ENCODE measurements at places on chromosomes 5 and 9.

- no peaks in the 10 kb centered on the region for H3K4me1 ChIP-seq
- DNase-seq, result no peak
- H3K27me3 ChIP-seq, result no peaks in the 10 kb centered on the region
- no peak overlapping the region for H3K27ac ChIP-seq
- H3K36me3 ChIP-seq, result no peaks in the 10 kb centered on the region
Measured at GRCh38 chr5:167871091-167871490, 420.4 kb upstream of the WWC1 start.

DNA sequence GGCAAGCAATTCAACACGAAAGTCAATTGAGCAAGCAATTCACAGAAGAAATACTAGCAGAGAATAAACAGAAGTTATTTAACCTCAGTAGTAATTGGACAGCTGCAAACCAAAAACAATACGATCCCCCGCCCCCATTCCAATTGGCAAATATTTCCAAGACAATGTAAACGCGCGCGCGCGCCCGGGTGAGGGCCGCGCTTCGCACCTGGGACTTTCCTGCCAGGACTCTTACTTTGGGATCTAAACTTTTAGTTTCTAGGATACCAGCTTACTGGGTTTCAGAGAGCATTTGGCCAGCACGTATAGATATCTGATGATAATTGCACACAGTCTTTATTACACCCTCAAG, 8.6 kb downstream of the RUFY1 start:
- no peak for DNase-seq
- peaks cover 23% of the 10 kb centered on the region for H3K4me1 ChIP-seq
- peaks cover 28% of the 10 kb centered on the region for H3K36me3 ChIP-seq
- peak overlapping the region; percentile 72 for H3K4me3 ChIP-seq
- H3K27me3 ChIP-seq, result no peaks in the 10 kb centered on the region
- H3K27ac ChIP-seq, result peak overlapping the region; percentile 91

DNA sequence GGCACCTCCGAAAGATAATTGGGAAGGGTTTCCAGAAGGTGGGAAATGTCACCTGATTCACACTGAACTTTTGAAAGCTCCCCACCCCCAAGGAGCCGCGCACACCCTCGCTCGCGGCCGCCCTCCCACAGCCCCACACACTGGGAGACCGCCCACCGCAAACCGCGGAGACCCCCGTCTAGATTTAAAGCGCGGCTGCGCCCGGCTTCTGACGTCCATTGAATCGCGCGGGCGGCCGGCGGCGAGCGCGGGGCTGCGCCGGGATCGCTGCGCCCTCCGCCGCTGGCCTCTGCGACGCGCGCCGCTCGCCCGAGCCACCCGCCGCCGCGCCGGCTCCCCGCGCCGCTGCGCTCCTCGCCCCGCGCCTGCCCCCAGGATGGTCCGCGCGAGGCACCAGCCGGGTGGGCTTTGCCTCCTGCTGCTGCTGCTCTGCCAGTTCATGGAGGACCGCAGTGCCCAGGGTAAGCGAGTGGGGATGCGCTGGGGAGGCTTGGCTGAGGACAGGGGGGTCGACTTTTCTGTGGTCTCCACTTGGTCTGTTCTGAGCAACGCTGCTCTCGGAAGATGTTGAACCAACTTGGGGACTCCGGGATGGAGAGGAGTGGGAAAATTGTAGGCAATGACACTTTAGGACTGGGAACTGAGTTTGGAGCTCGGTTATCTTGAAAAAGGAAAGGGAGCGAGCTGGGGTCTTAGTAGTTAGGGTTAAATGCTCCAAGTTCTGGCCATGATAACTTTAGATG, at the start of gene FST:
FST (plus strand) TSS at position 214 of the 743 bp plus-strand sequence; CDS start at position 377, 163 bp downstream.
- peak within 1 kb of the TSS; percentile 83 for H3K27ac ChIP-seq
- H3K4me1 ChIP-seq, result peaks cover 40% of the 10 kb centered on the region
- DNase-seq, result peak; percentile 24
- no peaks in the 10 kb centered on the region for H3K36me3 ChIP-seq
- peak within 1 kb of the TSS; percentile 83 for H3K4me3 ChIP-seq
- peaks cover 20% of the 10 kb centered on the region for H3K27me3 ChIP-seq

- no peak overlapping the region for H3K27ac ChIP-seq
- no peak for DNase-seq
- H3K36me3 ChIP-seq, result no peaks in the 10 kb centered on the region
- H3K4me1 ChIP-seq, result peaks cover 19% of the 10 kb centered on the region
- no peak overlapping the region for H3K4me3 ChIP-seq
Measured at GRCh38 chr9:120668399-120668798, 45.9 kb downstream of the MEGF9 start.

GRCh38 chr9:89549031-89549644, 51.2 kb upstream of the SEMA4D start:
- no peaks in the 10 kb centered on the region for H3K27me3 ChIP-seq
- DNase-seq, result peak; percentile 75
- H3K36me3 ChIP-seq, result no peaks in the 10 kb centered on the region
- H3K27ac ChIP-seq, result no peak overlapping the region
- no peak overlapping the region for H3K4me3 ChIP-seq

- peaks cover 2% of the 10 kb centered on the region for H3K4me1 ChIP-seq
- H3K27ac ChIP-seq, result no peak overlapping the region
- no peak for DNase-seq
- no peak overlapping the region for H3K4me3 ChIP-seq
- H3K27me3 ChIP-seq, result no peaks in the 10 kb centered on the region
- H3K36me3 ChIP-seq, result no peaks in the 10 kb centered on the region
Measured at GRCh38 chr5:72605632-72606031, 98.4 kb upstream of the ZNF366 start.

- H3K27ac ChIP-seq, result no peak overlapping the region
- no peaks in the 10 kb centered on the region for H3K36me3 ChIP-seq
- H3K4me1 ChIP-seq, result peaks cover 22% of the 10 kb centered on the region
- peaks cover 100% of the 10 kb centered on the region for H3K27me3 ChIP-seq
- no peak overlapping the region for H3K4me3 ChIP-seq
Measured at GRCh38 chr5:154487541-154487940, 9.5 kb upstream of the HAND1 start.

- H3K4me3 ChIP-seq, result no peak overlapping the region
- H3K27ac ChIP-seq, result no peak overlapping the region
- no peaks in the 10 kb centered on the region for H3K27me3 ChIP-seq
- H3K4me1 ChIP-seq, result peaks cover 6% of the 10 kb centered on the region
- no peak for DNase-seq
Measured at GRCh38 chr9:128762671-128763449, 8.9 kb downstream of the ZER1 start.

DNA sequence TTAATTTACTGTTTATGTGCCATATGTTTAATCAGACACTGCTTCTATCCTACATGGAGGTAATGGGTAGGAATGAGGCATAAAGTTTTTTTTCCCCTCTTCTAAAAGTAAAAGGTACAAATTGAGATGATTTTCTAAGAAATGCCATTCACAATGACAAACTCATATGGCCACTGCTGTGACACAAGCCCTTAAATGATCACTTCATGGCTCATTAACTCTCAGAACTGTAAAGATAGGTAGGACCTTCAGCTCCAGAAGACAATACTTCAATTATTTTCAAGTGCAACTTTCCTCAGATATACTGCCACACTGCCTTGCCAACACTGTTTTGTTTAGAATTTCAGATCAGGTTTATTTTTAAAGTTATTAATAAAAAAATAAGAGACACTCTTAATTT, 362.9 kb upstream of the ZNF608 start:
- DNase-seq, result no peak
- H3K4me3 ChIP-seq, result no peak overlapping the region
- no peak overlapping the region for H3K27ac ChIP-seq
- H3K27me3 ChIP-seq, result no peaks in the 10 kb centered on the region
- no peaks in the 10 kb centered on the region for H3K36me3 ChIP-seq

DNA sequence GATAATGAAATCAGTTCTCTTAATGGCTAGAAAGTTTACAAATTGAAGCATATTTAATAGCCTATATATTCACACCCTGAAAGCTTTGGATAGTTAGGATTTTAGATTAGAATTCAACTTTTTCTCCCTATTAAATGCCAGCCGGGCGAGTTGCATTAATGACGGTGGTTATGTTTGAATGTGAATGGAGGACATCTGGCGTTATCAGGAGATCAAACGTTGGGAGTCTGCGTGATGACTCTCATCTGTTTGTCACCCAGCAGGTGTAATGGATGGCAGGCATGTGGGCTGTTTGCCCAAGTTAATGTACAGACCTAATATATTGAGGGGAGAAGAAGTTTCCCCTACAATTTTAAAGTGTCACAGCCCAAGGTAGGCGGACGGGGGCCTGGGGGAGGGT, 1227.7 kb upstream of the WWC1 start:
- no peak overlapping the region for H3K27ac ChIP-seq
- no peak for DNase-seq
- no peaks in the 10 kb centered on the region for H3K4me1 ChIP-seq

- DNase-seq, result no peak
- H3K4me1 ChIP-seq, result peaks cover 89% of the 10 kb centered on the region
- peak overlapping the region; percentile 24 for H3K27ac ChIP-seq
Measured at GRCh38 chr9:37992924-37993349, 76.1 kb downstream of the SHB start.

DNA sequence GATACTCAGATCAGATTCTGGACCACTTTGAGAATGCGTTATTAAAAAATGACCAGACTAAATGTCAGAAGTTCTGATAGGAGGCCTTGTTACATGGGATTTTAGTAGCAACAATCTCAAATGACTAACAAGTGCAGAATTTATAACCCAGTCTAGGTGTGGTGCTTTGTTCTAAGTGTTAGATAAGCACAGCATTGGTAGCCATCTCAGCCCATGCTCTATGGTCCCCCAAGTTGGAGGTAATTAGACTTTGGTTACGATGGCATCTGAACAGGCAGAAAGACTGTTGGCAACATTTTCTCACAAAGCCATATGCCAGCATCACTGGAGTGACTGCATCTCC, 140.4 kb upstream of the RPS23 start:
- H3K27ac ChIP-seq, result no peak overlapping the region
- H3K4me1 ChIP-seq, result no peaks in the 10 kb centered on the region
- no peaks in the 10 kb centered on the region for H3K27me3 ChIP-seq
- no peak overlapping the region for H3K4me3 ChIP-seq
- H3K36me3 ChIP-seq, result no peaks in the 10 kb centered on the region

DNA sequence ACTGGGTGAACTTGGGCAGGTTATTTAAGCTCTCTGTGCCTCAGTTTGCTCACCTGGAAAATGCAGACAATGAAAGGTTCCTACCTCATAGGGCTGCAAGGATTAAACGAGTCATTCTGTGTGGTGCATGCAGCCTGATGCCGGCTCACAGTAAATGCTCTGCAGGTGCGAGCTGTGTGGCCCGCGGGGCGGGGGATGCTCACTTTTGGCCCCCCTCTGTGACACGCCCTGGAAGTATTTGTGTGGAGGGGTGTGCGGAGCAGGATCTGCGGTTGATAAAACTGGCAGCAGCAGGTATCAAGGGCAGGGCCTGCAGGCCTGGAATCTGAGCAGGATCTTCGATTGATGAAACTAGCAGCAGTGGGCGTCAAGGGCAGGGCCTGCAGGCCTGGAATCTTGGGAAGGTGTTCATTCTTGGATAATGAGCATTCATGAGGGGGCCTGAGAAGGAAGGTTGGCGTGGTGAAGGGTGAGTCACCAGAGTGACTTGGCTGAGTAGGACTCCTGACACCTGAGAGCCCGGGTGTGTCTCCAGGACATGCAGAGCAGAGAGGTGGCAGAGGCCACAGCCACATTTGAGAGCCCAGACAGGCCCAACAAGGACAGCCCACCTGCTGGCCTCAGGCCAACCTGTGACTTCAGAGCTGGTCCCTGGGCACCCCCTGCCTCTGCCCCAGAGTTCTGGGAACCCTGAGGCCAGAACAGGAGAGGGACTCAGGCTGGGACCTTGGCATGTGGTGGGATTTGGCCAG, 11.9 kb downstream of the UNC5A start:
- H3K4me1 ChIP-seq, result peaks cover 11% of the 10 kb centered on the region
- H3K4me3 ChIP-seq, result no peak overlapping the region
- peaks cover 72% of the 10 kb centered on the region for H3K27me3 ChIP-seq
- no peaks in the 10 kb centered on the region for H3K36me3 ChIP-seq

DNA sequence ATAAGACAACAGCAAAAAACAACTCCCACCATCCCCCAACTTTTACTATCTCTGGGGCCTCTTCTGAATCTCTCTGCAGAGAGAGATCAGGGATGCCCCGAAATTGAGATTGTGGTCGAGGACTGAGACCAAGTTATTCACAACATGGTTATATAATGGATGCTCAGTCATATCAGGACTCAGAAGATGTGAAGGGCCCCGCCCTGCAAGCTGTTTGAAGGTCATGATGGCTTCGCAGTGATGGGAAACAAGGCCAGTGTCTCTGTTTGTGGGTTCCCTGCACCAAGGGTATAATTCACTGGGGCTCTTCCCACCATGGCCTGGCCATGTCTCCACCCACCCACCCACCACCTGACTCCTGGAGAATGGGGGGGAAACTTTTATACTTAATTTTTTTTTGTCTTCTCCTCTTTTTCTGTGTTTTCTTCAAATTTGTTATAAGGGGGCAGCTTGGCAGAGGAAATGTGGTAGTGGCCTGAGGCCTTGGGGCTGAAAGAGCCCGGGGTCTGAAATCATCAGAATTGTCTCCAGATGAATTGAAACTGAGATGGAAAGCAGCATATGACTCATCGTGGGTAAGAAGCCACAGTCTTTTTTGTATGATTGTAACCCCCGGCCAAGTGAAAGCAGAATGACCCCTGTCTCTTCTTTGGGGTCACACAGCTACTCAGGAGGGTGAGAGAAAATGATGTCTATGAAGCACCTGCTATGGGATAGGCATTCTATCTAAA, 15.0 kb upstream of the TEX48 start:
- H3K4me1 ChIP-seq, result no peaks in the 10 kb centered on the region
- H3K36me3 ChIP-seq, result no peaks in the 10 kb centered on the region
- DNase-seq, result no peak
- no peak overlapping the region for H3K4me3 ChIP-seq
- H3K27ac ChIP-seq, result no peak overlapping the region

DNA sequence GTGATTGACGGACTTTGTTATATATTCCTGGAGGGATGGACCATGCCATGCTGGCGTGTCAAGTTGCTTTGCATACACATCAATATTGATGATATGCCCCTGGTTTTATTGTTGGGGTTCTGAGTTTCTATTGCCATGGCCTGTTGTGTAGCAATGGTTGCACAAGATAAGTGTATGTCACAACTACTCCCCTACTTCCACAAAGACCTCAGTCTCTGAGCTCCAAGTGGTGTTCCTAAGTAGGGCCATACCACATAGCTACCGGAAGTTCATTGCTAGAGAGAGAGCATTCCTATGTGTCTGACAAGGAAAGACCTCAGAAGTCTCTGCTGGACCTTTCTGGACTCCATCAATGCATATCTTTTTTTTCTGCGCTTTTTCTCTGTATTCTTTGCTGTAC, 19.8 kb downstream of the TXNDC8 start:
- no peaks in the 10 kb centered on the region for H3K36me3 ChIP-seq
- H3K4me3 ChIP-seq, result no peak overlapping the region
- no peaks in the 10 kb centered on the region for H3K4me1 ChIP-seq
- no peaks in the 10 kb centered on the region for H3K27me3 ChIP-seq
